Activated CD4-positive, alpha-beta T cell treated with anti-CD3 and anti-CD28 coated beads, Interleukin-2, amount 50 U/mL, for 48 hours (primary cell): ENCODE measurements at places on chromosomes 4 and X.

DNA sequence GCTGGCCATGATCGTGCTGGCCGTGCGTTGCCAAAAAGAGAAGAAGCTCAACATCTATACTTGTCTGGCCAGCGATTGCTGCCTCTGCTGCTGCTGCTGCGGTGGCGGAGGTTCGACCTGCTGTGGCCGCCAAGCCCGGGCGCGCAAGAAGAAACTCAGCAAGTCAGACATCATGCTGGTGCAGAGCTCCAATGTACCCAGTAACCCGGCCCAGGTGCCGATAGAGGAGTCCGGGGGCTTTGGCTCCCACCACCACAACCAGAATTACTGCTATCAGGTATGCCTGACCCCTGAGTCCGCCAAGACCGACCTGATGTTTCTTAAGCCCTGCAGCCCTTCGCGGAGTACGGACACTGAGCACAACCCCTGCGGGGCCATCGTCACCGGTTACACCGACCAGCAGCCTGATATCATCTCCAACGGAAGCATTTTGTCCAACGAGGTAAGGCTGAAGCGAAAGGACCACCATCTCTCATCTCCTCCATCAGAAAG, 3.3 kb downstream of the PCDH10 start:
- no peak for DNase-seq

GRCh38 chr4:120105472-120105871, 38.8 kb upstream of the MAD2L1 start:
- DNase-seq: no peak

GRCh38 chrX:153519569-153520286, 2.3 kb downstream of the ATP2B3 start:
- DNase-seq: no peak

DNA sequence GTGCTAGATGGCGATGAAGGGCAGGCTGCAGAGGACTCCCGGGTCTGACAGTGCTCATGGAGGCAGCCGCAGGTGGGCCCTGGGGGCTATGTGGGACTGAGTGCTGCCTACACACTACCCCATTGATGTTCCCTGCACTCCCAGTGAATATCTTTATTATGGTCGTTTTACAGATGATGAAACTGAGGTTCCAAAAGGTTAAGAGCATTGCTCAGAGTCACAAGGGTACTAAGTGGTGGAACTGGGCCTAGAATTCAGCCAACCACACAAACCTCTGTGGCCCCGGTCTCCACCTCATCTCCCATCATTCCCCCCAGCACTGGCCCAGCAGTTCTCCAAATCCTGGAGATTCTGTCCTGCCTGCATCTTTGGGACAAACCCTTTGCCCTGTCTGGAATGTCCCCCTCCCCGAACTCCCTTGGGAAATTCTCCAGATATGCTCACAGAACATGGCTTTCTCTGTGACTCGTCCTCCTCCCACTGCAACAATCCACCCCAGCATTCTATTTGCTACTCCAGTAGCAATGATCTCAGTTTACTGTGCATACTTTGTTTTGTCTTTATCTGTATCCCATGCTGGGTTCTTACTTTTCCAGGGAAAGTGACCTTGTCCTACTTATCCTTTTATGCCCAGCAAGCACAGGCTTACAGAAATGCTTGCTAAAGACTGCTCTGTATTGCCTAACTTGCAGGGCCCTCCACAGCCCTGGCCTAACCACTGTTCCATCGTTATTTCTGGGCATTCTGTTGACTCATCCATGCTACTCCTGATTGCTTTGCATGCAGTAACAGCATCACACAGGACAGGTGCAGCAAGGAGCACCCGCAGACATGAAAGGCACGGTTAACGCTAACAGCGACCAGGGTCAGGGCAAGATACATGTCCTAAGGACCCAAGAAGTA, 14.0 kb downstream of the PNMA6F start:
- DNase-seq: no peak

- no peak for DNase-seq
Measured at GRCh38 chr4:40730091-40730679, 19.6 kb upstream of the NSUN7 start.
